ENCODE measurements at places on chromosomes 6 and 20. TPM values are rescaled to one million over a fixed set of nuclear protein-coding genes. Genes with fewer than 3 reads are reported as not detected.

DNA sequence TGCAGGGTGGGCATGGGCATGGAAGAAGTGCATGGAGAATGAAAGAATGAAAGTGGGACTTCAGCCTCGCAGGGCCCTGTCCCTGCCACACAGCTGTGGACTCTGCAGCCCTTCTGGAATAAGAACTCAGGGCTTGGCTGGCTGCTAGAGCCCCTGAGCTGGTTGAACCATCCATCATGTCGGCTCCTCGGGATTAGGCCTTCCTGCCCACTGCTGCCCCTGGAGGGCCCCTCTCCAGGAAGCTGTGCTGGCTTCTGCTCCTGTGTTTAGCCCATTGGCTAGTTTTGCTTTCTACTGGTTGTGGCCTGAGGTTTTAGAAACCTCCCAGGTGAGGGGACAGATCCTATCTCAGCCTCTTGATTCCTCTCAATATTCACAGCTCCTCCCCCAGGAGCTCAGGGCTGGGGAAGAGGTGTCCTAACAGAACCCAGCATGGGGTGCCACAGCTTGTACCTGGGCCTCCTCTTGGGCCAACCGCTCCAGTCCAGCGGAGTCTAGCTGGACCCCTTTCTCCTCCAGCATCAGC is 7.9 kb downstream of the AARS2 start:
- no peak for DNase-seq

CCN5 gene
- total RNA-seq = 0.94 TPM

DNA sequence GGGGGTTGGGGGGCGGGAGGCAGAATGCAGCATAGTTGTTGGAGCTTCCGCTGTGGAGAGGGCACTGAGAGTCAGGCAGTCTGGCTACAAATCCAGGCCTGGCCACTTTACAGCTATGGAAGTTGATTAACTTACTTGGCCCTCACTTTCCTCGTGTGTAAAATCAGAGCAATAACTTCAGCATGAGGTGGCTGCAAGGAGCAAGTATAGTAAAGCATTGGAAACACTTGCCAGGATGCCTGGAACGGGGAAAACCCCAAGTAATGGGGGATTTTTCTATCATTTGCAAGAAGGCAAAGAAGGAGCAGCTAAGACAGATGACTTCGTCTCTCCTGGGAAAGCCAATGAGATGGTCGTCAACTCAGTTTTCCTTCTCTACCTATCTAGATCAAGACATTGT is 35.8 kb downstream of the AGPAT4 start:
- DNase-seq = no peak

- DNase-seq = no peak
These were observed 62.0 kb downstream of the EZR start for GRCh38 chr6:158756977-158757752.

- no peak for DNase-seq
These were observed 139.4 kb downstream of the UST start for GRCh38 chr6:148885925-148886845.

GRCh38 chr20:61430228-61430624 is 178.2 kb downstream of the CDH4 start:
- no peak for DNase-seq

KCNS1 gene
- total RNA-seq = 10.4 TPM

- DNase-seq = peak; percentile 64
These were observed 124.2 kb downstream of the LY86 start for GRCh38 chr6:6712449-6713403.

DPPA5 gene
- not detected for total RNA-seq

GRCh38 chr6:169183233-169183632 is 70.4 kb downstream of the THBS2 start:
- DNase-seq = no peak

All from Calu3 (cell line).